ENCODE measurements at places on chromosomes 12 and 14. TPM values are rescaled to one million over a fixed set of nuclear protein-coding genes. Genes with fewer than 3 reads are reported as not detected.

The DDX23 gene
- total RNA-seq, result 103 TPM

The STXBP6 gene
- total RNA-seq, result 0.79 TPM

The SIX6 gene
- not detected for total RNA-seq

The CKB gene
- total RNA-seq, result 19.2 TPM

GRCh38 chr12:120890963-120891362 is 13.2 kb downstream of the SPPL3 start:
- no peak overlapping the region for H3K4me3 ChIP-seq
- no peak for DNase-seq
- H3K4me1 ChIP-seq, result peaks cover 89% of the 10 kb centered on the region
- H3K36me3 ChIP-seq, result peaks cover 19% of the 10 kb centered on the region

- H3K27me3 ChIP-seq, result no peaks in the 10 kb centered on the region
- H3K27ac ChIP-seq, result peak overlapping the region; percentile 65
- no peak for DNase-seq
- no peaks in the 10 kb centered on the region for H3K36me3 ChIP-seq
- no peak overlapping the region for H3K4me3 ChIP-seq
Observed at GRCh38 chr14:75234173-75235115, 44.2 kb upstream of the FOS start.

DNA sequence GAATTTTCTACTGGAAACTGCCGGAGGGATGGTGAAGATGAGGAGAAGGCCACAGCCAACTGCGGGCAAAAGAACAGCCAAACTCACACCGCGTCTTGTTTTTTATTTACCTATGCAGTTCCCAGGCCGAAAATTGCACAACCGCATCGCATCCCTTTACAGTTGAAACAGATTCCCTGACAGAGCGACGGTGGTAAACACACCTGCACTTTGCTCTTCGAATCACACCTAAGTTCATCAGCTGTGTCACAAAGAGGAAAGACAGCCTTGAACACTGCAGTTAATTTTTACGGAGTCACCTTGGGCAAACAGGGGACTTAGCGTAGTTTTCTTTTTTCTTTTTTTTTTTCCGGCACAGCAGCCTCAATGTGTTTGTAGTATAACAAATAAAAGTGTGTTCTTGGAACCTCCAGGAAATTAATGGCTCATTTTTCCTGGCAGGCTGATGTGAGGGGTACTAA is 272.0 kb upstream of the DIO3 start:
- H3K27ac ChIP-seq, result no peak overlapping the region
- no peaks in the 10 kb centered on the region for H3K36me3 ChIP-seq
- H3K4me1 ChIP-seq, result no peaks in the 10 kb centered on the region

- H3K27ac ChIP-seq, result no peak overlapping the region
- peaks cover 8% of the 10 kb centered on the region for H3K4me1 ChIP-seq
- no peak overlapping the region for H3K4me3 ChIP-seq
- H3K36me3 ChIP-seq, result no peaks in the 10 kb centered on the region
- no peaks in the 10 kb centered on the region for H3K27me3 ChIP-seq
Observed at GRCh38 chr12:116852303-116852702, 28.9 kb downstream of the HRK start.

DNA sequence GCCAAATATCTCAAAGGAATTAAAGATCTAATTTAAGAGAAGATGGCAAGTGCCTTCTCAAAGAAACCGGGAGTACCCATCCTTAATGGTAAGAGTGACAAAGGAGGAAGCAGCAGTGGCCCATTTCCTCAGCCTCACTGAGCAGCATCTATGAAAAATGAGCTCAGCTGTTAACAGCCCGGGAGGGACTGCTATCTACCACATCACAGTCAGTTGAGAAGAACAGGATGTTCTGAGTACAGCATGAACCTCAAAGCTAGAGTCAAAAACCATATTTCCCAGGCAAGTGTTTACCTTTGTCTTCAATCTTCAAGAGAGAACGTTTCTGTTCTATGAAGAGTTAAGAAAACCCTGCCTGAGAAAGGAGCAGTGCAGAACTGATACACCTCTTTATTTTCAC is 115.0 kb downstream of the BTG1 start:
- H3K4me3 ChIP-seq, result no peak overlapping the region
- H3K36me3 ChIP-seq, result no peaks in the 10 kb centered on the region
- peak overlapping the region; percentile 86 for H3K27ac ChIP-seq

GRCh38 chr14:31568671-31569070 is 7.5 kb downstream of the NUBPL start:
- H3K4me3 ChIP-seq, result no peak overlapping the region
- H3K36me3 ChIP-seq, result no peaks in the 10 kb centered on the region
- H3K4me1 ChIP-seq, result peaks cover 27% of the 10 kb centered on the region

- H3K27ac ChIP-seq, result no peak overlapping the region
Observed at GRCh38 chr12:5328669-5329517, 103.0 kb upstream of the NTF3 start.

GRCh38 chr14:100304825-100305323 is 1.4 kb downstream of the SLC25A29 start:
- H3K36me3 ChIP-seq, result no peaks in the 10 kb centered on the region
- no peaks in the 10 kb centered on the region for H3K27me3 ChIP-seq
- H3K27ac ChIP-seq, result no peak overlapping the region
- DNase-seq, result no peak
- H3K4me1 ChIP-seq, result peaks cover 40% of the 10 kb centered on the region

- H3K4me1 ChIP-seq, result no peaks in the 10 kb centered on the region
- H3K4me3 ChIP-seq, result no peak overlapping the region
- no peaks in the 10 kb centered on the region for H3K36me3 ChIP-seq
- DNase-seq, result peak; percentile 86
- no peak overlapping the region for H3K27ac ChIP-seq
- no peaks in the 10 kb centered on the region for H3K27me3 ChIP-seq
Observed at GRCh38 chr12:109760031-109760929, 46.7 kb downstream of the FAM222A start.
